ENCODE measurements at places on chromosomes 11 and 22.

- no peak for DNase-seq
Observed at GRCh38 chr11:67045314-67045713, 11.3 kb upstream of the RHOD start.

GRCh38 chr11:72721689-72722049, 30.5 kb downstream of the ARAP1 start:
- DNase-seq: no peak

- DNase-seq: no peak
Observed at GRCh38 chr22:50684501-50684900, 11.9 kb downstream of the SHANK3 start.

GRCh38 chr11:8365216-8365941, 101.7 kb upstream of the LMO1 start:
- DNase-seq: no peak

GRCh38 chr22:44702479-44703198, 635 bp downstream of the PRR5 start:
- DNase-seq: no peak

Data from vagina (tissue), 2 donors.